ENCODE measurements at places on chromosomes 6 and 20.

DNA sequence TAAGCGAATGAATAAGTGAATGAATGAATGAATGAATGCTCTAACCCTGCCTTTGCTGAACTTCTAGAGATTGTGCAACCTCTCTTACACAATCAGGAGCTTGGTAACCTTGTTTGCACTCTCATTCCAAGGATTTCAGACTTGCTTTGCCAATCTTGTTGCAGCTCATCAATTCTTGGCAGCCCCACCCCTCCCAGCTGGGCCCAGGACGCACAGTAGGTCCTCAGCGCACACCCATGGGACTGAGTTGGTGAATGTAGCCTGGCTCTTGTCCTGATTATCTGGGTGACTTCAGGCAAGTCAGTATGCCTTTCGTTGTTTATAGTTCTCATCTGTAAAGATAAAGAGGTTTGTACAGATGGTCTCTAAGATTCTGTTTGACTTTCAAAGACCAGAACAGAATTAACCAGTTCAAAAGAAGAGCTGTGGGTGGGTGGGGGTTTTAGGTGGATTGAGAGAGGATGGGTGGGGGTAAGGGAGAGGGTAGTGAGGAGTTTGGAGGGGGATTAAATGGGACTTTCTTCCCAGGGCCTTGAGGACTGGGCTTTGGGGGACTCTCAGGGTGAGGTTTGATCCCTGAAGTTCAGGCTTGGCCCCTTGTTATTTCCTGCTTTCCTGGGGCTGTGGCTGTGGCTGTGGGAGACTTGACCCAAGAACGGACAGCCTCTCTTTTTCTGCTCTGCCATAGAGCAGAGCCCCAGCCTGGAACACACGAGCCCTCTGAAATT is 33.2 kb downstream of the VEGFA start:
- no peak for DNase-seq

GRCh38 chr6:144349690-144350527 is 64.8 kb downstream of the UTRN start:
- no peak for DNase-seq

DNA sequence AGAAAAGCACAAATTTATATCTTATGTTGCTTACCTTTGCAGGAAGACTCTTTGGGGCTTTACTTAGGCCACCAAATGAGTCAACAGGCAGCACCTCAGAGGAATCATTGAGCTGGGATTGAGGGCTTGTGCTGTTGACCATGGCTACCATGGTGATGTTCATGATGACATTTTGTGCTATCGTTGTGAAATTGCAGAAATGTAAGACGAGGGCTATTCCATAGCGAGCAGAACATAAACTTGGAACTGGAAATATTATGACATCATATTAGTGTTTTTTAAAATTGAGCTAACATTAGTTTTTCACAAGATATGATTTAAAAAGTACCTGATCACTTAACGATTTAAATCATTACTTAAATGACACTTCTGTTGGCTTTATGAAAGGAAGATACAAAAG is 11.8 kb downstream of the SLC17A3 start:
- DNase-seq, result no peak

DNA sequence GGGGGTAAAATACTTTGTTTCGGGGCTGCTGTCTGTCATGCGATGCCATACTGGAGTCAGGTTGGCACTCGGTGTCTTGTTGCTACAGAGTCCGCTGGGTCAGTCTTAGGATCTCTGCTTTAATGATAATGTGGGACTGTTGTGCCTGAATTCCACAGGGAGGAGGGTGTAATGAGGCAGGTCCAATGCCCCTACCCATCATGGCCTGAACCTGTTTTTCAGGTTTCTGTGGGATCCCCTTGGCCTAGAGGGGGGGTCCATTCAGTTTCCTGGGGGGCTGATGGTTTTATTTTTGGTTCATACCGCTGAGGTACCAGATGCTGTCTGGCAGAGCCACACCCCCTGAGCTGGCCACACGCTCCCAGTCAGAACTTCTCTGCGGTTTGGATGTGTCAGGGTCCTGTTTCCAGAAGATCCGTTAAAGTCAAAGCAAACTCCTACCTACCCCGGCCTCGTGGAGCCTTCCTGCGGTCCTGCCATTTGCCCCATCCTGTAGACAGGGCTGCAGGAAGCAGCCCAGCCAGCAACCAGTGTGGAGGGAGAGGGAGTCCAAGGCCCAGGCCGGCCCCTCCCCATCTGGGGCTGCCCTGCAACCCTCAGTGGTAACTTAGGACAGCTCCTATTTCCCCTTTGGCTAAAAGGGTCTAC is 69.7 kb downstream of the TCP11 start:
- no peak for DNase-seq

- no peak for DNase-seq
Measured at GRCh38 chr20:39775110-39775509, 813.0 kb downstream of the DHX35 start.

- DNase-seq, result no peak
Measured at GRCh38 chr6:115899730-115900282, 160.9 kb downstream of the FRK start.

DNA sequence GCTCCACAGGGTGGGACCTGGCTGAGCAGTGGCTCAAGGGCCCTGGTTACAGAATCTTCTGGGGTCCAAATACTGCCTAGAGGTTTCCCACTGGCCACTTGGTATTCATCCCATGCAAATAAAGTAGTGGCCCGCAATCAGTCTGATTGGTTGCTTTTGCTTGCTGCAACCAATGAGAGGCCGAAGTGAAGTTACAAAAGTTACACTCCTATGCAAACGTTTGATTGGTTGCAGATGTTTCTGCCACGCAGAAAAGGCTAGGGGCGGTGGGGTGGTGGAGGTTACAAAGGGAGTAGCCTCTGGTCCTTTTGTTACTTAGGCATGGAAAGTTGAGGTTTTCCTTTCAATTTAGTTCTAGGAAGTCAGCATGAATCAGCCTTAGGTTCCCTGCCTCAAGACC is 3.6 kb upstream of the NHLRC1 start:
- DNase-seq, result no peak

DNA sequence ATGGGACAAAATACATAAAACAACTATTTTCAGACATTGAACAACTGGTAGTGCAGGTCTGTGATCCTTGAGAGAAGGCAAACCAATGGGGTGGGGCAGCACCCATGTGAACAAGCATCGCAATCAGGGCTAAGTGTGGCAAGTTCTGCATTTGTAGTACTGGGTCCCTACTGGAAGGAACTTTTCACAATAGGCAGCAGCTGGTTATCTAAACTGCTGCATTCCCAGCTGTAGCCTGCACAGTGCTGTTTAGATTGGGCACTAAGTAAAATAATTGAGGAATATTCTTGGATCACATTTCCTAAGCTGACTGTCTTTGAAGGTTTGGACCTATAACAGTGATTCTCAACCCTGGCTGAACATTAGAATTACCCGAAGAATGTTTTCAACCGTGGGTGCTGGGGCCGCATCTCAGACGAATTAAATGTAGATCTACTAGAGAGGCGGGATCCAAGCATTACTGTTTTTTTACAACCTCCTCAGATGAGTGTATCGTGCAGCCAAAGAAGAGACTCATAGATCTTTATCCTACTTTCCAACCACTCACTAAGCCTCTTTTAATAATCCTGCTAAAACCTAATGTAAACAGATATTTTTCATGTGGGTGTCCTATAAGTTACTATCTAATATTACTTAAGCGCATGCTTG is 12.4 kb upstream of the MAP3K4 start:
- DNase-seq, result no peak

DNA sequence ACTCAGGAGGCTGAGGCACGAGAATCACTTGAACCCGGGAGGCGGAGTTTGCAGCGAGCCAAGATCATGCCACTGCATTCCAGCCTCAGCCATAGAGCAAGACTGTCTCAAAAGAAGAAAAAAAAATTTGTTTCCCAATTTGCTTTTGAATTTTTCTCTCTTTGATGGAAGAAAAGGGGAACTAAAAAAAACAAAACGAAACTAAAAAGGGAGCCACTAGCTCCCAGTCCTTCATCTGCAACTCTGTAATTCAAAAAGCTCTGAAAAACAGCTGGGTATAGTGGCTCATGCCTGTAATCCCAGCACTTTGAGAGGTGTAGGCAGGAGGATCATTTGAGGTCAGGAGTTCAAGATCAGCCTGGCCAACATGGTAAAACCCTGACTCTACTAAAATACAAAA is 9.5 kb downstream of the OVOL2 start:
- no peak for DNase-seq

- no peak for DNase-seq
Measured at GRCh38 chr6:19662911-19663310, 174.3 kb upstream of the ID4 start.

GRCh38 chr6:46909371-46909770 is 12.4 kb downstream of the ADGRF5 start:
- DNase-seq, result no peak

DNA sequence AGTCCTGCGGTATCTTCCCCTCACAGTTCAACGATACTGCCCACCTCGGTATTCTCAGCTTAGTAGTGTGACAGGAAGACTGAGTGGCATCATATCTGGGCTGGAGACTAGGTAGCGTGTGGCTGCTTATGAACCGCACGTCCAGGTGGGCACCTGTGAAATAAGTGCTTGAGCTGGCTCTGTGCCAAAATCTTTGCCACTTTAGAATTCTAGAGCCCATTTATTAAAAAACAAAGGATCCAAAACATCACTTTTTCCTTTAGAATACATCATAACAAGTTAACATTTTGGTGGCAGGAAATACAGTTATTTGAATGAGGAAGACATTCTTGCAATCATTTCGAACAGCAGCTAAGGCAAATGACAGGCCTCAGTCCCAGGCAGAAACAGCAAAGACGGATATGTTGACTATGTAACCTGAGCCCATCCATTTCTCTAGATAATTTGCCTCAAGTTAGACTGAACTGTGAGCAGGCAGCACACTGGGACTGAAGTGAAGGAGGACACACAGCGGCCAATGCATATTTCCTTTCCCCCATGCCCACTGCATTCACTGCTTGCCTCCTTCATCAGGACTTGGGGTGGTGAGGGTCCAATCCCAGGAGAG is 136.6 kb downstream of the GMDS start:
- no peak for DNase-seq

DNA sequence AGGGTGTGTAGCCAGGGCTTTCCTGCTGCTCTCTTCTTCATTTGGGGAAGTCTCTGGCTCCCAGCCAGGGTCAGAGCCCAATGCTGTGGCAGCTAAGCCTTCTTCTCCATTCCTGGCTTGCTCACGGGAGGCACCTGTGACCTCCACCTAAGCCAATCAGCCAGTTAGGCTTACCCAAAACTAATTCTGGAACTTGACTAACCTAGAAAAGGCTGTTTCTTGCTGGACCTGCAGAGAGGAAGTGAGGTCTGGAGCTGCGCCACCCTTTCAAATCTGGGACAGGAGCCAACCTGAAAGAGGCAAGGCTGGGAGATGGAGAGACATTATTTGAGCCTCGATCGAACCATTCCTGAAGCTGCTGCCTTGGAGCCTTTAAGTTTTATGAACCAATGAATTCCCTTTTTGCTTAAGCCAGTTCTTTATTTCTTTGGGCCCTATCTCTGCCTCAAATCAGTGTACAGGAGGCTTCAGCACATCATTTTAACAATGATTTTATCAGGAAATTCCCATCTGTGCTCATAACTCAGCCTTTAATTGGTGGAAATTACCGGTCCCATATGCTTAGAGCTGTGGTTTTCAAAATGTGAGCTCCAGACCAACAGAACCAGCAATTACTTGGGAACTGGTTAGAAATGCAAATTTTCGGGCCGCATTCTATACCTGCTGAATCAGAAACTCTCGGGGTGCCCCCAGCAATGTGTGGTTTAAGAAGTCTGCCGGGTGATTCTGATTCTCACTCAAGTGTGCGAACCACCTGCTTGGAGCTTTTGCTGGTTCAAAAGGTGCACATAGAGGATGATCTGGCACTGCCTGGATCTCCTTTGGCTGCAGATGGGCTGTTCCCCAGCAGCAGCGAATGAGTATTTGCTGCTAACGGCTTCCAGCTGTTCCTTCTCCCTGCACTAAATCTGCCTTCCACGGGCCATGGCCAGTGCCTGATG is 97.4 kb upstream of the RNF24 start:
- DNase-seq, result no peak

GRCh38 chr6:39040080-39040673 is 8.4 kb upstream of the GLP1R start:
- DNase-seq, result no peak

DNA sequence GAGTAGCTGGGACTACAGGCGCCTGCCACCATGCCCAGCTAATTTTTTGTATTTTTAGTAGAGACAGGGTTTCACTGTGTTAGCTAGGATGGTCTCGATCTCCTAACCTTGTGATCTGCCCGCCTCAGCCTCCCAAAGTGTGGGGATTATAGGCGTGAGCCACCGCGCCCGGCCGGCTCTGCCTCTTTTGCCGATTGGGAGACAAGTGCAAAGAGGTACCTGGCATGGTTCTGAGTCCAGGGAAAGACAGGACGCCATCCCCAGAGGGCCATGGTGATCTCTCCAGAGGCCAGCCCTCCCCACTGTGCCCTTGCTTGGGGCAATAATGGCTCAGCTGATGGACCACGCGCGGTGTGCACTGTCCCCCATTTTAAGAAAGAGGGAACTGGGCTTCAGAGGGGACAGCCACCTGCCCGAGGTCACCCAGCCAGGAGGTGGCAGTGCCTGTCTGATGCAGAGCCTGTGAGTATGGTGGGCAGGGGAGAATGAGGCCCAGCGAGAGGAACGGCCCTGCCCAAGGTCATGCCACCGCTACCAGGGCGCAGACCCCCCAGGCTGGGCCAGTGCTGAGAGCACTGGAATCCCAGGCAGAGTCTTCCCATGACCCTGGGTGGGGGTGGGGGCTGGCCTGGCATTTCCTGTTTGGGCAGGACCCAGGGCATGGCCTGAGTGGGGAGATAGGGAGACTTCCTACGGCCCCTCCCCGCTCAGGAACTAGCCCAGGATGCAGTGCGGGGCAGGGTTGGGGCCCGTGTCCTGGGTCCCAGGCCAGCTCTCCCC is 61.0 kb downstream of the SNAI1 start:
- DNase-seq, result no peak

GRCh38 chr6:130781557-130781956 is 45.6 kb upstream of the SMLR1 start:
- DNase-seq, result no peak

GRCh38 chr6:130132286-130132701 is 90.5 kb downstream of the SAMD3 start:
- DNase-seq, result no peak

GRCh38 chr6:140921366-140922226 is 1211.1 kb upstream of the GJE1 start:
- DNase-seq, result peak; percentile 84

DNA sequence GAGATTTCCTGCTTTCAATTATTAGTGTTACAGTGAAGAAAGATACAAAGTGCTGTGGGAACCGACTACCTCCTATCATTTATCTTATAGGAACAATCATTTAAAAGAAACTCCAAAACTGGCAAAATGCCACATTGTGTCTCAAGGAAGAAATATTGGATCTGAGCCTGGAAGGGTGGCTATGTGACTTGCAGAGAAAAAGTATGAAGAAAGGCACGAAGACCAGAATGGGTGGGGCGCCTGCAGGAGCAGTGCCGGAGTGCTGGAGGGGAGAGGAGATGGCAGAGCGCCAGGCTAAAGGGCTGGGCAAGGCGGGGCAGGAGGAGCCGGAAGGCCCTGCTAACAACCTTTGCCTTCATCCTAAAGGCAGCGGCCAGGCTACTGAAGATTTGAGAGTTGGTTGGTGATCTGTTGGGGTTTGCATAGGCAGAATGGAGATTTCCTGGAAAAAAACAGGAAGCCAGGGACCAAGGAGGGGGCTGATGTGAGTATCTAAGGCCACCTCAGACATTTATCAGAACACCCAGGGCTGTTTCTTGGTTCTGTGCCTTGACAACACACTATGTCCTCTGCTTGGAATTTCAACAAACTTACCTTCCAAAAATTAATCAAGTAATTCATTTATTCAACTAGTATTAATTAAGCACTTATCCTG is 125.6 kb downstream of the MAFB start:
- DNase-seq, result no peak

Measured in bone marrow (tissue), 2 donors.